ENCODE measurements at places on chromosomes 11 and 22. TPM values are rescaled to one million over a fixed set of nuclear protein-coding genes. Genes with fewer than 3 reads are reported as not detected.
A peak's percentile ranks its signal among the peaks of the same experiment; 100 is the strongest.

DNA sequence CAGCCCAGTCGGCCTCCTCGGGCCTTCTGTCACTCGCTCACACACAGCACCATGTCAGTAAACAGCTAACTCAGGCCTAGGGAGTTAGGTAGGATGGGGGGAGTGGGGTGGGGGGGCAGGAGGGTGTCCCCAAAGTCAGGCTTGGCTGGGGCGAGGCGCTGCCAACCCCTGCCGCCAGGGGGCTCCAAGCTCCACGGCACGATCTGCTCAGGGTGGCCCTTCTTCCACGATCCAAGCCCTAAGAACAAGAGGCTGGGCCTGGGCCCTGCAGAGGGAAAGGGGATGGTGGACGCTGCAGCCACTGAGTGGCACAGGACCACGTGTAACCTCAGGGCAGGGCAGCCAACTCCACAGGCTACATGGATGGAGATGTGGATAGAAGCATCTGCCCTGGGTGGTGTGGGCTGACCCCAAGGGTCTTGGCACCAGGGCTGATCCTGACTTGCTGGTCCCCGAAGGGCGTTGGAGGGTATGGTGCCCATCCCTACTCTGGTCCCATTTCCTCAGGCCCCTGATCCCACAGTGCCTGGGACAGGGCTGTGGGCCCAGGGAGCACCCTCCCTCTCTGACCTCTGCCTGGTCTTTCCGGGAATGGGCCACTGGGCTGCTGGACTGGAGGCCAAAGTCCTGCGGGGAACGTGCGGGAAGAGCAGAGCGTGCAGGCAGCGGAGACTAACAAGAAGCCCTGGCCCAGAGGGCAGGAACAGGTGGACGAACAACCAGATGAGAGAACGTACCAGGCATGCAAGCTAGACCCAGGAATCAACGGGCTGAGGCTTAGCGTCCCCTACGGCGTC is 29.1 kb upstream of the TXNRD2 start:
- peak; percentile 35 for ATAC-seq

Gene SCGB1C1
- total RNA-seq: not detected

- no peak for ATAC-seq
These were observed 65.3 kb downstream of the MAML2 start for GRCh38 chr11:96277696-96278038.

- no peak for ATAC-seq
These were observed 15.6 kb upstream of the ARHGAP42 start for GRCh38 chr11:100671471-100671870.

DNA sequence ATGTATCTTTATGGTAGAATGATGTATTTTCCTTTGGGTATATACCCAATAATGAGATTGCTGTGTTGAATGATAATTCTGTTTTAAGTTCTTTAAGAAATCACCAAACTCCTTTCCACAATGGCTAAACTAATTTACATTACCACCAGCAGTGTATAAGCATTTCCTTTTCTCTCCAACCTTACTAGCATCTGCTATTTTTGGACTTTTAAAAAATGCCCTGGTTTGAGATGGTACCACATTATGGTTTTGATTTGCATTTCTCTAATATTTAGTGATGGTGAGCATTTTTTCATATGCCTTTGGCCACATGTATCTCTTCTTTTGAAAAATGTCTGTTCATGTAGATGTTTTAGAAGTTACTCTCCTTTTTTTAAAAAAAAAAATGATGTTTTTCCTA is 142.0 kb downstream of the METTL15 start:
- no peak for ATAC-seq

DNA sequence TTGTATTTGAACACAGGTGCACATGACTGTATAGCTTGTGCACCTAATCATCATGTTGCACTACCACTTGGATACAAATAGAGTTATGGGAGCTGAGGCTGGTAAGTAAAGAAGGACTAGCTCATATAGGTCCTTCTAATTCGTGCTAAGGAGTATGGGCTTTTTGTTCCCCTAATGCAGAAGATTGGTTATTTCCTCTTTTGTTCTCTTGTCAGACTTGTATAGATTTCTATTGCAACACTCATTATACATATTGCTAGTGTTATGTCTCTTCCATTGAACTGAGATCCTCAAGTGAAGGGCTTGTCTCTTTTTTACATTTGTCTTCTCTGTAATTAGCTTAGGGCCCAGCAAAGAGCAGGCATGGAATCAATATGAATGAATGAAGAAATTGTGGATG is 54.1 kb upstream of the ARHGAP20 start:
- ATAC-seq: no peak

- ATAC-seq: no peak
These were observed 149.5 kb downstream of the COMMD9 start for GRCh38 chr11:36139767-36140166.

Gene GPR83
- 0.21 TPM for total RNA-seq

Gene FOLR3
- total RNA-seq: 2.6 TPM

Gene PKNOX2
- total RNA-seq: 16.7 TPM

Gene PRAME
- total RNA-seq: 0.88 TPM

GRCh38 chr11:126451211-126451802 is 95.8 kb downstream of the ST3GAL4 start:
- no peak for ATAC-seq

DNA sequence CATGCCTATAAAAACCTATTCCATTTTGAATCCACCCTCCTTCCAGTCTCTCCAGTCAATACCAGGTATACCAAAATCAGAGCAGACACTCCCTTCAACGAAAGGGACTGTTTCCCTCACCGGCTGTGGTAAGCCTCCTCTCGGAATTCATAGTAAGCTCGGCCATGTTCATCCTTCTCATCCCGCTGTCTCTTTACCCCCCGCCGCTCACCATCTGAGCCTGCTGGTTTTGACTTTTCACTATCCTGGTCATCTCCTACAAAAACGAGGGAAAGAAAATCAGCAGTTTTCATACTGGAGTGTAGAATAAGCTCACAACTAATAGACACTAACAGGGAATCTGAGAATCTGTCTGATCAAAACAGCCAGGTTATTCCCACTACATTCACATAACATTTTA is 3.1 kb downstream of the HNRNPUL2 start:
- ATAC-seq: no peak

- peak; percentile 7 for ATAC-seq
These were observed 1.0 kb downstream of the SUN2 start for GRCh38 chr22:38754751-38755154.

Gene TSGA10IP
- not detected for total RNA-seq

DNA sequence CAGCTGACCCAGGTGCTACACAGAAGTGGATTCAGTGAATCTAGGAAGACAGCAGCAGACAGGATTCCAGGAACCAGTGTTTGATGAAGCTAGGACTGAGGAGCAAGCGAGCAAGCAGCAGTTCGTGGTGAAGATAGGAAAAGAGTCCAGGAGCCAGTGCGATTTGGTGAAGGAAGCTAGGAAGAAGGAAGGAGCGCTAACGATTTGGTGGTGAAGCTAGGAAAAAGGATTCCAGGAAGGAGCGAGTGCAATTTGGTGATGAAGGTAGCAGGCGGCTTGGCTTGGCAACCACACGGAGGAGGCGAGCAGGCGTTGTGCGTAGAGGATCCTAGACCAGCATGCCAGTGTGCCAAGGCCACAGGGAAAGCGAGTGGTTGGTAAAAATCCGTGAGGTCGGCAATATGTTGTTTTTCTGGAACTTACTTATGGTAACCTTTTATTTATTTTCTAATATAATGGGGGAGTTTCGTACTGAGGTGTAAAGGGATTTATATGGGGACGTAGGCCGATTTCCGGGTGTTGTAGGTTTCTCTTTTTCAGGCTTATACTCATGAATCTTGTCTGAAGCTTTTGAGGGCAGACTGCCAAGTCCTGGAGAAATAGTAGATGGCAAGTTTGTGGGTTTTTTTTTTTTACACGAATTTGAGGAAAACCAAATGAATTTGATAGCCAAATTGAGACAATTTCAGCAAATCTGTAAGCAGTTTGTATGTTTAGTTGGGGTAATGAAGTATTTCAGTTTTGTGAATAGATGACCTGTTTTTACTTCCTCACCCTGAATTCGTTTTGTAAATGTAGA is 1.7 kb downstream of the MALAT1 start:
- ATAC-seq: no peak

Gene SHISAL1
- 3.0 TPM for total RNA-seq

GRCh38 chr11:47768101-47768612 is 1.0 kb upstream of the FNBP4 start:
- ATAC-seq: peak; percentile 8

DNA sequence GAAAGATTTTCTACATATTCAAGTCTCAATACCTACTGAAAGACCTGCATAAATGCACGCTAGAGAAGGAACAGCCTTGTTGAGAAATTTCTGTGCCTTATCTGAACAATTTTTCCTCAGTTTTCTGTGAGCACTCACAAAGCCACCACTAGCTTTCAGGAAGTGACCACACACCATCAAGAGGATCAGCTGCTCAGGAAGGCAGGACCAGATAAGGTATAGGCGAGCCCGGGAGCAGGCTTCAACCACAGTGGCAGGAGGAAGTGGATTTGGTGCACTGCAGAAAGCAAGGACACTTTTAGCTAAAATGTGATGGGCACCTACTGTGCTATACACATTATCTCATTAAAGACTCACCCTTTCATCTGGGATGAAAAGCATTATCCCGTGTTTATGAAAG is 220.8 kb downstream of the RAB38 start:
- ATAC-seq: no peak

DNA sequence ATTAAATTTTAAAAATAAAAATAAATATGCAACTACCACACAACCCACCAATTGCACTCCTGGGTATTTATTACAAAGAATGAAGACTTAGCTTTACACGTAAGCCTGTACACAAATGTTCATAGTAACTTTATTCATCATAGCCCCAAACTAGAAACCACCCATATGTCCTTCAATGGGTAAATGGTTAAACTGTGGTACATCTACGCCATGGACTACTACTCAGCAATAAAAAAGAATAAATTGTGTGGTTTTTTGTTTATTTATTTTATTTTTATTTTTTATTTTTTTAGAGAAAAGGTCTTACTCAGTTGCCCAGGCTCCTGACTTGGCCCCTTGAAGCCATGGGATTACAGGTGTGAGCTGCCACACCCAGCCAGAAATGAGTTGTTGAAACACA is 14.6 kb downstream of the GAL start:
- no peak for ATAC-seq
